ENCODE measurements at places on chromosomes 5 and 9.

DNA sequence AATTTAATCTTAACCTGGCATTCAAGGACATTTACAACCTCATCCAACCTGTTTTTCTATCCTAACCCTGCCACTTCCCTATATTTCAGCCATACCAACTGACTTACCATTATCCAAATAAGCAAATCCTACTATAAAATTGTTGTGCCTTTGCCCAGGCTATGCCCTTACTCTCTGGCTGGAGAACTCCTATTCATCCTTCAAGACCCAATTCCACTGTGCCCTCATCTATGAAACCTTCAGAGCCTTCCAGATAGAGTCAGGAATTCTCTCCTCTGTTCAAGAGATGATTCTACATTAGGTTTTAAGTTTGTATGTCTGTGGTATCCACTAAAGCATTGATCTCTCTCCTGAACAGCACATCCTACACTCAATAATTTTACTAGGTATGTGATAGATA, 46.3 kb upstream of the MSX2 start:
- no peak for DNase-seq

DNA sequence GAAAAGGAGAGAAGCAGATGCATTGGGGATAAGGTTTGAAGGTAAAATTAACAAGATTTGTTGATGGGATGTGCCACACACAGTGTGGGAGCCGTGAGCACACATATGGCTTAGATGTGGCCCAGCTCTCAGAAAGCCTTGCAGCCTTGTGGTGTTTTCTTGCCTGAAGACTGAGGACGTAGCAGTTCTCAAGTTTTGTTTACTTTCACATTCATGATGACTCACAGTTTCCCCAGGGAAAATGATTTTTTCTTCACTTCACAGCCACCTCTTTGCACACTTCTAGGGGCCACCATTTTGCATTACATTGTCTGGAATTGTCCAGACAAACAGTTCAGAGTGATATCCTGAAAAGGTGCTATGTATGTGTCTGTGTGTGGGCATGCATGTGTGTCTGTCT, 126.2 kb downstream of the BASP1 start:
- DNase-seq = no peak

- no peak for DNase-seq
Observed at GRCh38 chr5:33994845-33995244, 10.4 kb upstream of the SLC45A2 start.

DNA sequence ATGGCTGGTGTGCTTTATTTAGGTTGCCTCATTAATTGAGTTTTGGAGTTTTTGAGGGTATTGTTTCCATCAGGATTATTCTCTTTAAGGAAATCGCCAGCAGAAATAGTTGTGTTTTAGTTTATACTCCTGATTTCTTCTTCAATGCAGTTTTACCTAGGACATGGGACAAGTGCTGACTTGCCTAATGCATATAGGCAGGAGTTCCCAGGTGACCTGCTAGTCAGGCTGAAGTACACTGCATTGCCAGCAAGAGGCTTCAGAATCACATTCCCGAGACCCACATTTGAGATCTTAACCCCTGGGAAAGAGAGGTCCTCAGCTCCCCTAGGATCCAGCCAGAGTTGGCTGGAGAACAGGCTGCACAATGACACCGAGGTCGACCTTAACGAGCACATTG, 1.5 kb upstream of the OR1N2 start:
- no peak for DNase-seq

DNA sequence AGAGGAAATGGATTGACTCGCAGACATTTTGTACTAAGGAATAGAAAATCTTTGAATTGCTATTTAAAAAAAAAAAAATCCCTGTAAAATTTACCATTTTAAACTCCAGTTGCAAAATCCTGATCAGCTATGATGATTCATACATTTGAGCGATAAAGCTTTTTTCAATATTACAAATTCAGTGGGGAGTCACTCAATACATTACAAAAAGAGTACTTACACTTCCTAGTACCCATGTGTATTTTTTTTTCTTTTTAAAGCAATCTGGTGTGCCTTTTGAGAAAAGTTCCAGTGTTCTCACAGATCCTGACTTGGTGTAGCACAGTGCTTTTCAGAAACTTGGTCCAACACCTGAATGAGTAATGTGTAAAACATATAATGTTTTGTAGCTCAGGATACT, 54.3 kb downstream of the PIK3R1 start:
- no peak for DNase-seq

- no peak for DNase-seq
Observed at GRCh38 chr9:89690334-89690912, 85.6 kb downstream of the GADD45G start.

GRCh38 chr9:124353166-124353768, 62.0 kb downstream of the PSMB7 start:
- DNase-seq = no peak

DNA sequence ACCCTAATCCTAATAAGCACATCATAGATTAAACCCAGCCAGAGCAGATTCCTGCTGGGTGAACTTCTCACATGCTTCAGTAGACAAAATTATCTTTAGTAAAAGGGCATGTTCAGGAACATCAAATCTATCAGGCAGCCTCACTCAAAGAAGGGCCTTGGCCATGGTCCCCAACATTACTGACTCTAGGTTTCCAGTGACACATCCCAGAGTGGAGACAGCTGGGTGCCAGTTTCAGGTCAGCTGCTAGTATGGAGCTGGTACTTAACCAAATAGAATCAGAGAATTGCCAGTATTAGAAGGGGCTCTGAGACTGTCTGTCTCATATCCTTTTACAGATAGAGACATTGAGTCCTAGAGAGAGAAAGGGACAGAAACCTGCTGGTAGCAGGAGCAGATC, 44.1 kb upstream of the GALNT10 start:
- DNase-seq = no peak

DNA sequence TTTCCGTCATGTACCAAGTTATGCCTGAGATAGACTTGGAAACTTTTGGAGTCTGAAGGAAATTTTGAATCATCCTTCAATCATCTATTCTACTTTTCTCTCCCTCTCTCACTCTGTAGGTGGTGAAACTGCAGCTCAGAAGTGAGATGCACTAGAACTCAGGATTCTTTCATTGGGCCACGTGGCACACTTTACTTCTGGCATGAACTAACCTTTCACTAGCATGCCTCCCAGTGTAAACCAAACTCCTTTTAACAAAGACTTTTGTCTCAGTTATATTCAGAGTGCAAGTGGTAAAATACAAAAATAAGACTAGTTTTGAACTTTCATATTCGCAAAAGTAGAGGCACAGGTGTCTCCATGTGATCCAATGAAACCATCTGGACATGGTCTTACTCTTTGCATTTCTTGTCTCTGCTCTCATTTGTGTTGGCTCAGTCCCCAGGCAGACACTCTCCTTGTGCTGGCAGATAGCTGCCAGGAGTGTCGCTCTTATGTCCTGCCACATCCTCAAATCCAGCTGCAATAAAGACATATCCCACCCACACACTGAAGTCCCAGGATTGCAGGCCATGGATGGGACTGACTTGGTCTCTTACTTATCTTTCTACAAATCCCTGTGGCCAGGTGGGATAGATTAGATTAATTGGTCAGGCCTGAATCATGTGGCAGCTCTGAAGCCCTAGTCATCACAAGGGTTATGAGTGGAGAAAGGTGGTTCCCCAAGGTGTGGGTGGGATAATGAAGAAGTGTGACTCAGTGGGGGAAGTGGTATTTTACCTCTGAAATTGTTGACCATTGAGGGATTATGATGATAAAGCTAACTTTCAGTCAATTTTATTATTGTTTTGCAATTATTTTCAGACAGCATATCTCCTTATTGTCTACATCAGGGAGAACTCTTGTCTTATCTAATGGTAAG, 267.5 kb downstream of the GABRB2 start:
- no peak for DNase-seq

DNA sequence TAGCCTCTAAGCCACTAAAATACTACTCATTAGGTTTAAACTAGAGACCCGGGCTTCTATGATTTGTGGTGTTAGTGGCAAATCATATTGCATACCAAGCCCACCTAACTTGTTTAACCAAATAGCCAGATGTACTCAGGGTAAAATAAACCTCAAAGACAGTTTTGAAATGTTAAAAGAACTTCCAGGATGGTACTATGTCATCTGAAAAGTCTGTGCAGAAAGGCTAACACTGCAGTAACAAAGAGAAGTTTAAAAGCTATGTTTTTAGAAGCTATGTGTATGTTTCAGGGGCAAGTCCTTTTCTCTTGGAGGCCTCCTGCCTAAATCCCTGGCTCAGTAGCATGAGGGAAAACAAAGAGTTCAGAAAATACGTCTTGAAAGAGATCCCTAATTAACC, 84.9 kb upstream of the IL7R start:
- no peak for DNase-seq

DNA sequence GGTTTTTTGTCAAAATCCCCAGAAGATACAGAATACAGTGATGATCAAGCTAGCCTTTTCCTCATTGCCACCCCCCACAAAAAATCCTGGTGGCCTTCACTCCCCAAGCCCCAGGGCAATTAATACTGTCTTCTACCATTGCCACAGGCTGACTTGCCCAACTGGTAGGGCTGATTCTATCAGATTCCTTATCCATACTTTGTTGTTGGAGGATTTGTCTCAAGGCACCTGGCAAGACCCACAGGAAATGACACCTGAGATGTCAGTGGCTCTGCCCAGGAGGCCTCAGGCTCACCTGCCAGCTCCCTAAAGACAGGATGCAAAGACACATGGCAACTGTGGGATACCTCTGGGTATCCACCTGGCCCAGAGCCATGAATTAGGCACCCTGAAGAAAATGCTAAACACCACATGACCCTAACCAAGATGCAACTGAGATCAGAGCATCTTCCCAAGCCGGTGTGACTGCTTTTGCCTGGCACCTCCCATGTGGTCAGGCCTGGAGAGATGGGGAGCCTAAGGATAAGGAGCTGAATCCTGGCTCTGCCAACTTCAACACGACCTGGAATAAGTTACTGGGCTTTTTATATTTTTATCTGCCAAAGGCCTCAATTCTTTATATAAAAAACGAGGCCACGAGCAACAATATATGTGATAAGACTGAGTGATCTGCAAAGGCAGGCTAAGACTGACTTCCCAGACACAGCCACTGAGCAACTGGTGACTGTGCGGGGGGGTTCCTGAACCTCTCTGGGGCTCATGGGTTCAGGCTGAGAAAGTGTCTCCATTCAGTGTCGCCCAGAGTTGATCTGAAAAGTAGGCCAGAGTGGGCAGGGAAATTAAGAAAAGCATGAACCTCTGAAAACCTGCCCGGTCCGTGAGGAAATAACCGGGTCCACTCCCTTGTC, 944 bp downstream of the ATOX1 start:
- no peak for DNase-seq

DNA sequence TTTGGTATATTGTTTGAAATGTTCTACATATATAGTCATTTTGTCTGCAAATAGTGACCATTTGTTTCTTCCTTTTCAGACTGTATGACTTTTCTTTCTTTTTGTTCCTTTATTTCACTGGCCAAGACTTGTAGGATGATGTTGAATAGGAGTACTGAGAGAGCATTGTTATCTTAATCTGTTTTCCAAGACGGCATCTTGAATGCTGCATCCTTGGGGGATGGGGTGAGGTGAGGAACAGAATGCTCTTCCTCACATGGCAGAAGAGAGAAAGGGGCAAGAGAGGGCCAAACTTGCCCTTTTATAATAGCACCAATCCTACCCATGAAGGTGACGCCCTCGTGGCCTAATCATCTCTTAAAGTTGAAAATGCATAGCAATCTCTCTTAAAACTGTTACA, 3.7 kb upstream of the ZNF510 start:
- no peak for DNase-seq
